ENCODE measurements at places on chromosomes 6 and 20.
A peak's percentile ranks its signal among the peaks of the same experiment; 100 is the strongest.

DNA sequence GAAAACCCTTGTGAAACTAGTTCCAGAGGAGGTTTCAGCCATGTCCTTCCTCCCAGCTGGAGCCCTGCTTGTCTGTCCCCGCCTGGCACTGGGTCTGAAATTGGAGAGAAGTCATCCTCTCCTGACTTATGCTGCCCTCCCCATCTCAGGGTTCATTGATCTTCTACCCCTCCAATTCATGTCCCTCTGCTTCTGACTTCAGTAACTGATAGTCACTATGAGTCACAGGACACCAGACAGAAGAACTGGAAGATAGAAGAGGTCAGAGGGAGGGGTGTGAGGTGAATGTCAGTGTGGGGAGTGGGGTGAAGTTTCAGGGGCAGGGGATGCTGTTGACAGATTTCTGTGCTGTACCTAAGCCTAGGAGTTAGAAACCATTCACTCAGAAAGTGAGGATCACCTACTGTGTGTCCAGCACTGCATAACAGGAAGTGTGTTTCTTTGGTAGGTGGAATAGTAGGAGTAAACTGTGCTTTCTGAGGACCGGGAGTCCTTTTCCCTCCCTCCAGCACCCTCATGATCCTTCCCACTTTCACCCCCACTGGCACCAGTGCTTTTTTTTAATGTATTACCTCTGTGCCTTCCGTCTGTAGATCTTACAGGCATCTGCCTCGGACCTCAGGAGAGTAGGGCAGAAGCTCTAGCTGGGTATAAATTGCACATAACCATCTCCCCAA, 627 bp upstream of the RPP21 start:
- no peak for DNase-seq

DNA sequence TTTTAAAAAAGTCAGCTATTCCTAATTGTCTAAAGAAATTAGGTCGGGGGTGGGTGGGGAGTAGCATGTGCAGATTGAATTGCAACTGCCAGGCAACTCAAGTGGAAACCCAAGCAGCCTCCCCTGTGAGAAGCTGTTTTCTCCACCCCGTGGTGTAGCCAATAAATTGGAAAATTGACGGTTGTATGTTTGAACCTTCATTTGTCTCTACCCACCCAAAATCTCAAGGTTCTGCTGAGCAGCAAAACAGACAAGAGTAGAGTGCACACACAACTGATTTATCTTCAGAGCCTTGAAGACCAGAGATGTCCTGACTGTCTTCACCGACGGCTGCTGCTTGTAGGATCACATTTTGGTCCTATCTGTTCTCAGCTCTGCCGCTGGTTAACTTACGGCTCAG, 88.5 kb downstream of the DTD1 start:
- no peak for DNase-seq

GRCh38 chr20:25177890-25178321, 17.6 kb upstream of the ENTPD6 start:
- DNase-seq, result no peak

DNA sequence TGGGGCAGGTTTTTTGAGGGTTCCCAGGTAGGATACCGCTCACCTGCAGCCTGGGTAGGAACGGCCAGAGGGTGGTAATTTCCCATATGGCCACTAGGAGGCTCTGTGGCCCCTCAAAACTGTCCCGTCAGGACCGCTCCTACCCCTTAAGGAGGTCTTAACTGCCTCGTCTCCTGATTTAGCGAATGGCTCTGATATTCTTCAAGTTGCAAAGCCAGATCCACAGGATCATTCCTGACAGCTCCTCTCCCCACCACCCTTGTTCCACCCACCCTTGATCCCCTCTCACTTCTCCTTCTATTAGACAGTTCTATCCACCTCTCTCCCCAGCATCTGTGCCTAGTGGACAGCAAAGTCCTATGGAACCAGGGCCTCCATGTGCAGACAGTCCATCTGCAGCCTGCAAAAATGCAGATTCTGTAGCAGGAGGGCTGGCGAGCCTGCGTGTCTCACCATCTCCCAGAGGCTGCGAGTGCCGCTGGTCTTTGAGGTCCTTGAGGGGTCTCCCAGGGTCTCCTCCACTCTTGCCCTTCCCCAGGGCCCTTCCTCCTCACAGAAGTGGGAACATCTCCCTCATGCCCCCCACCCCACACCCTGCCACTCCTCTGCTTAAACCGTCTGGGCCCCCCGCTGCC, 34.3 kb upstream of the ZBP1 start:
- peak; percentile 42 for DNase-seq

DNA sequence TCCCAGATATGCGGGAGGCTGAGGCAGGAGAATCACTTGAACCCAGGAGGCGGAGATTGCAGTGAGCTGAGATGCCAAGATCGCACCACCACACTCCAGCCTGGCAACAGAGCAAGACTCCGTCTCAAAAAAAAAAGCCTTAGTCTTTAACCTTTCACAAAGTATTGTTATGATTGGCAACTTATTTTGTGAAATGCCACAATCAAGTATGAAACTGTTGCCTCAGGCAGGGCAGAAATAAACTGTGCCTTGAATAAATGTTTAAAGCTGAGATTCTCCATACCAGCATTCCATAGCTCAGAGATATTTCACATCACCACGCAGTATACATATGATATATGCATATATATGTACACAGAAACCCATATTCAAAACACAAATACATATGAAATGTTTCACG, 120.1 kb upstream of the CCDC28A start:
- no peak for DNase-seq

GRCh38 chr6:34679552-34680253, 16.9 kb downstream of the ILRUN start:
- DNase-seq, result no peak

GRCh38 chr20:3334156-3334943, 73.1 kb downstream of the DNAAF9 start:
- DNase-seq, result no peak

DNA sequence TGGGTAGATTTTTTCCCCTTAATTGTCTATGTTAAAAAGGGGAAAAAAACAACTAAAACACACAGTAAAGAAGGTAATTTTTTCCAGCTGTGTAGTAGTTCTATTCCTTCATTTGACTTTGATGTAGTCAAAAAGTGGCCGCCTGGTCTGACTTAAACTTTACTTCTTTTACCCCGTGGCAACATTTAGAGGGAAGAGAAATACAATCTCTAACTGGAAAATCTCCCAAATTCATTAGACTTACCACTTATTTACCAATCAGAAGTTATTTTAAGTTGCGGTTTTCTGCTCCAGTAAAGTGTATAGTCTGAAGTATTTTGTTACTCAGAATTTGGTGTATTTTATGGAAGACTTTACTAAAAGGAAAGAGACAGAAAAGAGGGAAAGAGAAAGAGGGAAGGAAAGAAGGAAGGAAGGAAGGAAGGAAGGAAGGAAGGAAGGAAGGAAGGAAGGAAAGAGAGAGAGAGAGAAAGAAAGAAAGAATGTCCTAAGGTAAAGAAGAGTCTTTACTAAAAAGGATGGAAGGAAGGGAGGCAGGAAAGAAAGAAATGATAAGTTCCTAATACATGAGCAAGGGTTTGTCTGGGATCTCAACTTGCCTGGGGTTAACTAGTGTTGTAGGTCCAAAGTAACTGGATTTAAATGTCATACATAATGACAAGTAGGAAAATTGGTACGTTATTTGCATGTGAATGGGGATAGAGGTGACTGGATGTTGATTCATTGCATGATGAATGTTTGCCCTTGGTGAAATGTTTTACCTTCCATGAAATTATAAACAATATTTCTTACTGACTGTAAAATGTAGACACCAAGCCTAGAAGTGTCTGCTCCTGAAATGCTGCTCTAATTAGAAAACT, 135.1 kb downstream of the SAMD5 start:
- DNase-seq, result no peak

DNA sequence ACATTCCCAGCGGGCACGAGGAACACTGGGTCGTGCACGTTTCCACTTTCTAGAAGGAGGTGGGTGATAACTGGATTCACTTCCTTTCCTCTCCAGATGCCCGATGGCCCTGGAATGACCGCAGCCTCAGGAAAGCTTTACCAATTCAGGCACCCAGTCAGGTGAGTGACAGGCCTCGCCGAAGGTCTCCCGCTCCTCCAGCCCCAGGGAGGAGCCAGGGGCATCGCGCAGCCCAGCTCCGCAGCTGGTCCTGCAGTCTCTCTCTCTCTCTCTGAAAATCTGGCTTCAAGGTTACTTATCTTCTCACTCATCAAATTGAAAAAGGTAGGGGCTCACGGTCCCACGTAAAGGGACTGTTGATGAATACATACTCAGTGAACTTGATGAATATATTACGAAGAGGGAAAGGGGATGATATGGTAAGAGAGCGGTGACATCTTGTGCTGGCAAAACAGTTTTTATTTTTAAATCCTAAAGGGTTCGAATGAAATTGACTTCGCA, 891 bp downstream of the RIPPLY2 start:
- DNase-seq, result no peak

DNA sequence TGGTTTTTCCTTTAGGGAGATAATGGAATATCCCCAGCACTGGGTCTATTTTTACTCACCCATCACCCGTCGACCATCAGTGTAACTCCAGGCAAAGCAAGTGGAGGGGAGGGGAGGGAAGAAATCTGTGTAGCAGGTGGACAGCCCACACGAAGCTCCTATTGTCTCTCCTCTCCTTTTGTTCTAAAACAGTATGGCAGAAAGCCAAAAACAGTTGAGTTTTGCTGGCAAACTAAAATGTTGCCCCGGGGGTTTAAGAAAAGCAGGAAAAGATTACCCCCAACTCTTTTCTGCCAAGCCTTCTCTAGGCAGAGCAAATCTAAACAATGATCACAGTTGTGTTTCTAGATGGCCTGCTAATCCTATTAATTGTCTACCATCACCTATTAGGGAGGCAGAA, 89.7 kb downstream of the PREP start:
- DNase-seq, result no peak

DNA sequence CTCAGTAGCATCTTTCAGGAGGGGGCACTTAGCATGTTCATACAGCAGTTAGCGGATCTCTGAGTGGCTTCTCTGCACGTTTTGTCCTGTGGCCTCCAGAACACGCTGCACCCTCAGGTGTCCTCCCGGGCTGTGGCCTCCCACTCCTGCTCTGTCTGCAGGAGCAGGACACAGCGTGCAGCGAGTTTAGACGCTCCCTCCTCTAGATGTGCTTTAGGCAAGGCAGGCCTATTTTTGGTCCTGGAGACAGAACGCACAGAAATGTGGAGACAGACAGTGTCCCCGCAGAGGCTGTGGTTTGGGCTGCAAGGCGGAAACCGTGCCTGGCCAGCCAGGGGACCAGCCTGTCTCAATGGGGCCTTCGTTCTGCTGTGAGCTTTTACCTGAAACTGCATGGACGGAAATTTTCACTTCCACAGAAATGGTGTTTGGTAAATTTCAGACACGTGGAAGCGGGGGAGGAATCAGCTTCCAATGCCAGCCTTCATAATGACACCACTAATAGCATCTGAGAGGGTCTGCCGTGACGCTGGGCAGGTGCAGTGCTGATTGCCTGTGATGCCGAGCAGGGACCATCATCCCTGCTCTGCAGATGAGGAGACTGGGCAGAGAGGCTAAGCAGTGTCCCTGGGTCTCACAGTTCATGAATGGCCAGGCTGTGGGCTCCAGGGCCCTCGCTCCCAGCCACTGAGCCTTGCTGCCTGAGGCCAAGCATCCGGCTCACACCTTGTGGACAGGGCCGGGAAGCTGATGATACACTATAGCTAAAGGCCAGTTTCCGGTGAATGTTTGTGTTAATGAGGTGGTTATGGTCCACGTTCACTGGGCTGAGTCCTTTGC, 120.9 kb downstream of the SYCP2 start:
- DNase-seq, result no peak

- no peak for DNase-seq
Measured at GRCh38 chr6:166629628-166630027, 2.6 kb upstream of the RPS6KA2 start.

GRCh38 chr20:58199469-58199868, 29.0 kb downstream of the ANKRD60 start:
- no peak for DNase-seq

- no peak for DNase-seq
Measured at GRCh38 chr6:136987526-136987925, 57.2 kb downstream of the IL20RA start.

DNA sequence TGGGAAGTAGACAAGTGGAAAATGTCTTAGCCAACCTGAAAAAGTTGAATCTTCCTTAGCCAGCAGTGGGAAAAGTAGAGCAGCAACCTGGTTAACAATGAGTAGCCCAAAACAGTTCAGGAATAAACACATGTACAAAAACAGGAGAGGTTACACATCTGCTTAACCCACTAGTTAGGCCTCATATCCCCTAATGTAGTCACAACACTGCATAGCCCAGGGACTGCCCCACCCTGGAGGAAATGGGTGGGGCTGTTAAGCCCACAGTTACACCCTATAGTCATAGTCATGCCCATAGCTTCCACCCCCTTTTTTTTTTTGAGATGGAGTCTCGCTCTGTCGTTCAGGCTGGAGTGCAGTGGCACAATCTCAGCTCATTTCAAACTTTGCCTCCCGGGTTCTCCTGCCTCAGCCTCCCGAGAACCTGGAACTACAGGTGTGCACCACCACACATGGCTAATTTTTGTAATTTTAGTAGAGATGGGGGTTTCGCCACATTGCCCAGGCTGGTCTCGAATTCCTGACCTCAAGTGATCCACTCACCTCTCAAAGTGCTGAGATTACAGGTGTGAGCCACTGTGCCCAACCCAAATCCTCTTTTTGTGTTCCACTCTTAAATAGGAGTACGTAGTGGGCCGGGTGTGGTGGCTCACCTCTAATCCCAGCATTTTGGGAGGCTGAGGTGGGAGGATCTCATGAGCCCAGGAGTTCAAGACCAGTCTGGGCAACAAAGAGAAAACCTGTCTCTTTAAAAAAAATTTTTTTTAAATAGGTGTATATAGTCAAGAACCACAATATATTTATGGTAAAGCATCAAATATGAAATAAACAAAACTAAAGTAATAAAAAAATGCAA, 24.5 kb downstream of the ILRUN start:
- peak; percentile 49 for DNase-seq

- no peak for DNase-seq
Measured at GRCh38 chr20:14782731-14783130, 445.3 kb upstream of the FLRT3 start.

- no peak for DNase-seq
Measured at GRCh38 chr6:119960456-119960855, 610.9 kb upstream of the MAN1A1 start.

GRCh38 chr6:28985462-28986164, 19.5 kb downstream of the ZNF311 start:
- DNase-seq, result no peak

DNA sequence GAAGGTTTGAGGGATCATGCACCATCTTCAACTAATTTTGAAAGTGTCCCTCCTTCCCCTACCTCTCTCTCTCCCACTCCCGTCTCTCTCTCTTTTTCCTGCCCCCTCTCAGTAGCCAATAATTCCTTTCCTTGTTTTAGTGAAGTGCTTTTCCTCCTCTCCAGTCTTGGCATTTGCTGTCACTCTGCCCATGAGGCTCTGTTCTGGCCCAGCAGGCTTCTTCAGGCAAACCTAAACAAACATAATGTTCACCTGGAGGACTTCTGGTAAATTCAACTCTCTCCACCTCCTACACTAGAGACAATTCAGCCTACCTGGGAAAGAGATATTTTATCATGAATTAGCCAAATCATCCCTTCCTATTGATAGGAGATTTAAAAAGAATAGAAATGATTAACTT, 320.4 kb upstream of the RNF24 start:
- no peak for DNase-seq
